ENCODE measurements at places on chromosomes 6 and 20.

DNA sequence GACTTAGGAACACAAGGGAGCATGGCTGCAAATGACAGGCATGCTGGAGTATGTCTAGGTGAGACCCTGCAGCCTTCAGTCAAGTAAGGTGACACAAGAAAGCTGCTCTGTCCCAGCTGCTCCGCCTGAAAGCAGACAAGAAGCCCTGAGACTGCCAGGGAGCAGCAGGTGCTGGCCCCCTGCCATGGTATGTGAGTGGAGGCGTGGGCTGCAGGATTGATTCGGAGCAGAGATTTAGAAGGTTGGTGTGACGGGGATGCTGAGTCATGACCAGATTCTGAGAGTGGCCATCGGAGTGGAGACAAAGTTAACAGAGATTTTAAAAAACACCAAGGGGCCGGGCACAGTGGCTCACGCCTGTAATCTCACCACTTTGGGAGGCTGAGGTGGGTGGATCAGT, 17.8 kb downstream of the LRP11 start:
- no peak for DNase-seq

DNA sequence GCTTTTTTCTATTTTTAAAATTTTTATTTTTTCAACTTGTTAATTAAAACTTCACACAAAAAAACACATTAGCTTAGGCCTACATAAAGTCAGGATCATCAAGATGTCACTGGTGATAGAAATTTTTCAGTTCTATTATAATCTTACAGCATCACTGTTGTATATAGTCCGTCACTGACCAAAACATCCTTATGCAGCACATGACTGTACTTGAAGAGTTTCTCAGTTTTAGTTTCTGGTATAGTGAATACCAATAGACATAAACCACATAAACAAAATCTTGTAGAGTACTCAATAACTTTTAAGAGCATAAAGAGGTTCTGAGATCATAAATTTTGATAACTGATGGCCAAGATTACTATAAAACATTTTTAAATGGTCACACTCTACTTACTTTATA, 71.8 kb downstream of the ASCC3 start:
- DNase-seq, result no peak

DNA sequence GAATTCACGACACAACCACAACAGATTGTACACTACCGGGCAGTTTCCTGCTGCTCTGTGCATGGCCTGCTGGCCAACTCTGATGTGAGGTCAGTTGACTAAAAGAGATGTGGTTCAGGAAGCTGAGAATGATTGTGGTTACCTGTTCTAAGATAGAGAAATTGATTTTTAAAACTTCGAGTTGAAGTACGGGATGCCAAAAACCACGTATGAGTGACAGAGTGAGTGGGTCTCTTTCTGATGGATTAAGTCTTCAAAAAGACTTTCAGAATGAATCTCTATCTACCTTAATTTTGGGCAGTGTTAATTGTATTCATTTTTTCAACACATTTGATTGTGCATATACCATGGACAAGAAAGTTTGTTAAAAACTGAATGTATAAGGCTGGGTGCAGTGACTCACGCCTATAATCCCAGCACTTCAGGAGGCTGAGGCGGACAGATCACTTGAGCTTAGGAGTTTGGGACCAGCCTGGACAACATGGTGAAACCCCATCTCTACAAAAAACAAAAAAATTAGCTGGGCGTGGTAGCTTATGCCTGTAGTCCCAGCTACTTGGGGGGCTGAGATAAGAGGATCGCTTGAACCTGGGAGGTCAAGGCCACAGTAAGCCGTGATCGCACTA, 121.2 kb downstream of the SGK1 start:
- no peak for DNase-seq

DNA sequence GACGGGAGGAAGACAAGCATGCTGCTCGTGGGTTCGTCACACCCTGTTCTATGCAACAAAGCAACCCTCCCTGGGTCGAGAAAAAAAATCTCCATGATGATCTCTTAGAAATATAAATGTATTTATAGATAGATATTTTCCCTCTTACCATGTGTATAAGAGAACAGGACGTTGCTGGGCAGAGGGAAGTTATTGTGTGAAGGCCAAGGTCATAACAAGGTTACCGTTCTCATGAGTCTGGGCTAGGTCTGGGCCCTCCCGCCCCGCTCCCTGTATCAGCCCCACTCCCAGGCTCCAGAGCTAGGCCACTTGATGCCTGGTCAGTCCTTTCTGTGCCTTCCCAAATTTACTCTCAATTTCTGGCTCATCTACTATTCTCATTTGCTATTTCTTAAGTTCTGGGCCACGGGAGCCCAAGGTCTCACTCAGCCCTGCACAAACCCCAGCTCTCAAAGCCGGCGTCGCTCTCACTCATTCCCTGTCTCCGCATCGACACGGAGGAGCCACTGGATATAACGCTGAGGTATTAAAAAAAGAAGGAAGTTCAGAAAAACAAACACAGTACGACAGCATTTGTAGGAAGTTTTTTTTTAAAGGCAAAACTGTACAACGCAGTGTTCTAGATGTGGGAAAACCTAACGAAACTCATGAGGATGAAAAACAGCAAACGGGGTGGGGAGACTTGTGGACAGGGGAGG, 96.8 kb downstream of the PSMG4 start:
- DNase-seq, result no peak

- DNase-seq, result no peak
Observed at GRCh38 chr20:57421253-57422220, 30.3 kb downstream of the RBM38 start.

GRCh38 chr6:24867104-24867703, 68.5 kb upstream of the ARMH2 start:
- DNase-seq, result no peak

DNA sequence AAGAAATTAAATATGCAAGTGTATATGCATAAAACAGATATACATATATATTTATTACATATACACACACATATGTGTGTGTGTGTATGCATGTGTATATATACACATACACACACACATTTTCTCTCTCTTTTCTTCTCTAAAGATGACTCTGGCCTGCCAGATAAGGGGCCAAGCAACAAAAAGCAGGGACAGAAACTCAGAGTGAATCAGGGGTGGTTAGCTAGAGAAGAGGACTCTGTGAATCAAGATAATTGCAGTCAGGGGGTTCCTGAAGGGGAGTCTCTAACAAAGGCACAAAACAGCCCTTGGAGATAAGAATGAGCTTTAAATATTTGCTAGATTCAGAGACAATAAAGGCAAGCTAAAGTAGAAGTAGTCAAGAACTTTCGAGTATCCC, 650.5 kb downstream of the UTRN start:
- no peak for DNase-seq

GRCh38 chr20:10922941-10923340, 249.1 kb upstream of the JAG1 start:
- no peak for DNase-seq
